ENCODE measurements at places on chromosomes 4 and X.

- DNase-seq: no peak
Observed at GRCh38 chr4:156754832-156755570, 216.6 kb downstream of the PDGFC start.

GRCh38 chr4:68257719-68258118, 12.2 kb upstream of the TMPRSS11B start:
- DNase-seq: no peak

DNA sequence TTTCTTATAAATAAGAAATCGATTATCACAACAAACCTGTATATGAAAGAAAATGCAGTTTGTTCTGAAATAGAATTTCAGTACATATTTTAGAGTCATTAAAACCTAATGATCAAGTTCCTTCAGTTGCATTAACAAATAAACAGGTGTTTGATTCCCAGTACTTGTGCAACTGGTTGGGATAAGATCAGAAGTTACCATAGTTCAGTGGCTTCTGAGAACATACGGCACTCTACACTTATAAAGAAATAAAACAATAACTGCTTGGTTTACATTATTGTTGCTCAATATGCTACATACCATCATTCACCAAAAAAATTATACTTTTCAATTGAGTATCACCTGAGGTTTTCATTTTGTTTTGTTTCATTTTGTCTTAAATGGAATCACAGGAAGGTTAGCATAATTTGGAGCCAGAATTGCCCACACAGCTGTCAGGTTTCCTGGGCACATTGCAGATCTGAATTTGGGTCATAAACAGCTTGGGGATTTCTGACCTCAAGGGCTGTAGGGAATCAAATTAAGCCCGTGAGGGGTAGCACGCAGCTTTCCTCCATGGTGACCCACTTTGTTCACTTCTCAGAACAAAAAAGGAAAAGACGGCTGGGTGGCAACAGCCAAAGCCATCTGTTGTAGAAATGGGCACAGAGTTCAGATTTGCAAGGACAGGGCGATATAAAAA, 14.9 kb upstream of the CCNG2 start:
- DNase-seq: no peak

GRCh38 chr4:106454581-106454980, 86.0 kb upstream of the GIMD1 start:
- DNase-seq: no peak

- DNase-seq: no peak
Observed at GRCh38 chr4:38842994-38843393, 13.6 kb downstream of the TLR6 start.

DNA sequence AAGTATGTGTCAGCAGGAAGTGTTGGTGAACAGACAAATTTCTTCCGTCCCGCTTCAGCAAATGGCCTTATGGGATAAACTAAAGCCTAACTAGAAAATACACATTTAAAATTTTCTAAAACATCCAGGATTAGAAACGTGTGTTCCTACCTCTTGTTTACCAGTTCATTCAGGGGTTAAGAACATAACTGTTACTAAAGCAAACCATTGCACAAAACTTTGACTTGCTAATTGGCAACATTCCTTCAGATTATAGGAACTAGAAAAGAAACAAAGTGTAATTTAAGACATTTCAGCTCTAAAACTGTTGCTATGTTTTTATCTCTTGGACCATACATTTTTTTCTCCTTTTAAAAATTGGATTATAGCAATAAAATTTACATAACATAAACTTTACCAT, 39.5 kb upstream of the CXCL13 start:
- no peak for DNase-seq

DNA sequence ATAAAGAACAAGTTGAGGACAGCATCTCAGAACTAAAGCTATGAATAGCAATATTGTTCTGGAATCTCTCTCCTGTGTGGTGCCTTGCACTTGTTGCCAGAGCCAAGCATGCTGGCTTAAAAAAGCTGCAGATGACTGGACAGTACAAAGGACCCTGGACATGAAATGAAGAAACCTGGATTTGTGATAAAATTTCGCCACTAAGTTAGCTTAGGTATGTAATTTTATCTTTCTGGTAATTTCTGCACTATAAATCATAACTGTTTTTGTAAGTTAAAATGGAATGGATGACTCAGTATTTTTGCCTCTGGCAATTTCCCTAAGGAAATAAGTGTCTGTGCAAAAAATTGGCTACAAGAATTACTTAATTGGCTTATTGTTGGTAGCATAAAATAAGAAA, 317.2 kb downstream of the CAMK2D start:
- no peak for DNase-seq

- DNase-seq: no peak
Observed at GRCh38 chrX:110987292-110987691, 108.7 kb upstream of the PAK3 start.

- DNase-seq: no peak
Observed at GRCh38 chrX:115388879-115389278, 99.4 kb downstream of the LUZP4 start.

- peak; percentile 91 for DNase-seq
Observed at GRCh38 chr4:128573781-128574508, 235.6 kb upstream of the JADE1 start.

- no peak for DNase-seq
Observed at GRCh38 chrX:153642655-153643430, 4.2 kb upstream of the DUSP9 start.

DNA sequence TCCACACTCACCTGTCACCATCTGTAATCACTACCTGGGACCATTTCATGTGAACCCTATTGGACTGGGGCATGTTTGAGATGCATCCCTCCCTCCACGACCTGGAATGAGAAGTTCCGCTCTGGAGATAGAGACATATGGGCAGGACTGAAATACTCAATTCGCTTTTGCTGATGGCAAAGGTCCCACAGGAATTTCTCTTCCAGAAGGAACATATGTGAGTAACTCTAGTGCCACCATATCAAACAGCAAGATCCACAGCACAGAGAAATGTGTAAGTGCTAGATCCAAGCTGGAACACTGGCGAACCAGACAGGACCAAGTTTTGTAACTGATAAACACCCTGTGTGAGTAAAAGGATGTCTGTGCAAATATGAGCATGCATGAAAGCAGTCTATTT, 43.9 kb downstream of the SEL1L3 start:
- DNase-seq: no peak

- no peak for DNase-seq
Observed at GRCh38 chr4:85244638-85245037, 230.3 kb upstream of the ARHGAP24 start.

DNA sequence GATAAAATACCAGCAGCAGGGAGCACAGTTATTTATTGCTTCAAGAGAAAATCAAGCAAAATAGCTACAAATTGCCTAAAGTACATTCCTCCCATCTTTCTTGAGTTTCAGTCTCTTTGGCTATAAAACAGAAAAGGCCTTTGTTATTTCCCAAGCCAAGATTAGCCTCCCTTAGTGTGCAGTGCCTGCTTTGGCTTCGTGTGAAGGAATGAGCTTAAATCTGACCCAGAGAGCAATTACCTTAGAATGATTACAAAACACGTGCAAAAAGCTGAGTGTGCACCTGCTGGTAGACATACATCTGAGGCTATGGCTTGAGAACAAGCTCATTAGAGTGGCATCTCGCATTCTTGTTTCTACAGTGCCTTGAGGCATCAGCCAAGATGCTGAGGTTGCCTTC, 250.8 kb downstream of the C4orf33 start:
- DNase-seq: no peak

DNA sequence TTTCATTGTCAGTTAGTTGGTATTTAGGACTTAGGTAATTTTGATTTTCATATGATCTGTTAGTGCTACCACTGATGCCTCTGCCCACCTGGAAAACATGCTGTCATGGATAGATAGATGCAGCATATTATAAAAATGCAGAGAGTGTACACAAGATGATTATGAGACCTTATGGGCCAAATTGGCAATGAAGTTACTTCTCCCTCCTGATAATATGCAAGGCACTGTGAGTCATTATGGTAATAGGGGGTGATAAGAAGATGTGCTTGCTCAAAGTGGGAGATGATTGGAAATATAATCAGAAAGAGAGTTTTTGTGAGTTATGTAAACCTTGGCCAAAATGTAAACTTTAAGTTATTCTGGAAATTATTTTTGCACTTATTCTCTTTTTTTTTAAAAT, 56.6 kb upstream of the RHOH start:
- no peak for DNase-seq
